ENCODE measurements at places on chromosomes 12 and 14. TPM values are rescaled to one million over a fixed set of nuclear protein-coding genes. Genes with fewer than 3 reads are reported as not detected.

Gene GALNT16
- polyA plus RNA-seq, result 0.91 TPM

Gene SLC38A4
- 2.4 TPM for polyA plus RNA-seq

- DNase-seq, result no peak
Measured at GRCh38 chr12:48016373-48017020, 12.2 kb upstream of the COL2A1 start.

GRCh38 chr14:75217508-75218206 lies 41.2 kb upstream of the TMED10 start:
- no peak for DNase-seq

GRCh38 chr12:119775246-119775895 lies 101.7 kb downstream of the CIT start:
- DNase-seq, result no peak

DNA sequence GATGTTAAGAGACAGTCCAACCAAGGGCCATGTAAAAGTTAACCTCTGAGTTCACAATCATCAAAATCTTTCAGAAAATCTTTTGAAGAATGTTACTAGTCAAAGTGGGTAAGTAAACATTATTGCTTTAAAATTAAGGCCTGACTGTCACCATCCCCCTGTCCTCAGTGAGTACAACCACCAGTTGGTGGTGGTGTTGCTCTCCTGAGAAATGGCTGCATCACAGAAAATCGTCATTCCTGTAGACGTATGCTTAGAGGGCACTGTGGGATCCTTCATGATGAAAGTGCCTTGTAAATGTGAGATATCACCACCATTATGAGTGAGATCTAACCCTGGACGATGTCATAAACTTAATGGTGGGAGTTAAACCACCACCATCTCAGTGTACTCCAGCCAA lies 451.2 kb downstream of the RPS29 start:
- DNase-seq, result no peak

- DNase-seq, result no peak
Measured at GRCh38 chr12:66380769-66381535, 78.7 kb downstream of the HELB start.

GRCh38 chr14:87992346-87992717 lies 650 bp downstream of the GALC start:
- DNase-seq, result no peak

- DNase-seq, result no peak
Measured at GRCh38 chr12:977156-977555, 13.9 kb upstream of the ERC1 start.

Measured in thymus (tissue), 14 donors.